ENCODE measurements at places on chromosomes 16 and 17. TPM values are rescaled to one million over a fixed set of nuclear protein-coding genes. Genes with fewer than 3 reads are reported as not detected.

HP gene
- not detected for total RNA-seq

MTMR4 gene
- total RNA-seq = 9.4 TPM

CMTM2 gene
- total RNA-seq = not detected

TNK1 gene
- 1.4 TPM for total RNA-seq

PYY gene
- total RNA-seq = not detected
